NCI-H1048 (cell line): ENCODE measurements at places on chromosomes 2 and 18.
A peak's percentile ranks its signal among the peaks of the same experiment; 100 is the strongest.

GRCh38 chr2:206256706-206257205 lies 17.7 kb upstream of the ZDBF2 start:
- no peak for DNase-seq

- no peak for DNase-seq
Measured at GRCh38 chr2:120901201-120901600, 165.5 kb downstream of the GLI2 start.

GRCh38 chr2:226847511-226847910 lies 11.7 kb downstream of the RHBDD1 start:
- DNase-seq = no peak

GRCh38 chr2:1617425-1618021 lies 126.8 kb downstream of the PXDN start:
- DNase-seq = no peak

GRCh38 chr2:43727634-43728014 lies 46.2 kb upstream of the DYNC2LI1 start:
- no peak for DNase-seq

DNA sequence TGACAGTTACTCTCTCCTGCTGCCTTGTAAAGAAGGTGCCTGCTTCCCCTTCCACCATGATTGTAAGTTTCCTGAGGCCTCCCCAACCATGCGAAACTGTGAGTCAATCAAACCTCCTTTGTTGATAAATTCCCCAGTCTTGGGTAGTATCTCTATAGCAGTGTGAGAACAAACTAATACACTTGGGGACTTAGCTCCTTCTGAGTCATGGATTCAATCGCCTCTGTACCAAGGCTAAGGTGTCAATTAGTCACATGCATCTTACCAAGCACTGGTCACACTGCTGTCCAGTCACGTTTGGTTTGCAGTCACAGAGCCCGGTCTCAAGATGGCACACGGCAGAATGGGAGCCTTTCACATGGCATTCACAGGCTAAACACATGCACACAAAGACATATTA lies 100.6 kb downstream of the LAMA1 start:
- DNase-seq = no peak

GRCh38 chr2:241191081-241191480 lies 2.6 kb downstream of the ANO7 start:
- DNase-seq = no peak

GRCh38 chr18:58496937-58497336 lies 132.0 kb downstream of the ALPK2 start:
- no peak for DNase-seq

DNA sequence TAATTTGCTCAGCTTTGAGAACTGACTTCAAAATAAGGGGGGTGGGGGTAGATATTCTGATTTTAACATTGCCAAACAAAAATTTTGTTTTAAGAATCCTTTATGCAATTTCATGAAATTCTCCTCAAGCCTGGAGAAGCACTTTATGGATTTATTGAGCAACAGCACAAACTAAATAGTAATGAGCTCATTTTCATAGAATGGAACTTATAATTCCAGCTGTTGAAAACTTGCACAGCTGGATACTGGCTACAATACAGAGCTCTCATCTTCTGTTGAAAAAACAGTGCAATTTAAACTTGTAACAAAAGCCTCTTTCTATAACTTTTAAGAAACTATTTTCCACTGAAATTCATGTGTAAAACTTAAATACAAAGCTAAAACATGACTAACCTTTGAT lies 137.6 kb upstream of the FN1 start:
- no peak for DNase-seq

DNA sequence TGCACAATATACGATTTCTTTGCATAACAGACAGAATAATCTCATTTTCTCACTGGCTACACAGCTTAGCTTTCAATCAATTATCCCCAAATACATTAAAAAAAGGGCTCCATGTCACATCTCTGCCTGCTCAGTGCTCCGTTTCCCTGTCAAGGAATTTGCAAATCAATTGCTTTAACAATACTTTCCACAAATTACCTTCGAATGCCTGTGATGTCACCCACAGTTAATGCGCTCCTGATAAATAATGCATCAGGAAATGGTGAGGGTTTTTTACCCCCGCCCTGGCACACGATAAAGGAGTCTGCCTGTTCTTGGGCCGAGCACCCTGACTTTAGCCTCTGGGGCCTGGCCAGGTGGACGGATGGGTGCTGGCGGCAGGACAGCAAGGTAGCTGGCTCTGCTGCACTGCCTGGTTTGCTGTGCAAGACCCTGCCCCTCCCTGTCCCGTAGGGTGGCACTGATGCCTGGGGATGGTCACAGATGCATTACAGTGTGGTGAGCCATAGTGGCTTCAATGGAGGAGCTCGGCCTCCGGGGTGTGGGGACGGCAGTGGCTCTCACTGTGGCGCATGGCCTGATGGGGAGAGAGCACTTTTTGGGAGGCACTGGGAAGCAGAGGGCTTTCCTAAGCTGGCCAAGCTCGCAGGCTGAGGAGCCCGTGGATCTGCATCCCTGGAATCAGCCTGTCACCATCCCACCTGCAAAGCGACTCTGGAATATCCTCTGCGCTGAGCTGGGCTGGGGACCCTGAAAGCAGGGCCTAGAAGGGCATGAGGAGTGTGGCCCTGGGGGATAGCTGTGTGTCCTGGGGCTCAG lies 88.3 kb upstream of the HS6ST1 start:
- DNase-seq = no peak

DNA sequence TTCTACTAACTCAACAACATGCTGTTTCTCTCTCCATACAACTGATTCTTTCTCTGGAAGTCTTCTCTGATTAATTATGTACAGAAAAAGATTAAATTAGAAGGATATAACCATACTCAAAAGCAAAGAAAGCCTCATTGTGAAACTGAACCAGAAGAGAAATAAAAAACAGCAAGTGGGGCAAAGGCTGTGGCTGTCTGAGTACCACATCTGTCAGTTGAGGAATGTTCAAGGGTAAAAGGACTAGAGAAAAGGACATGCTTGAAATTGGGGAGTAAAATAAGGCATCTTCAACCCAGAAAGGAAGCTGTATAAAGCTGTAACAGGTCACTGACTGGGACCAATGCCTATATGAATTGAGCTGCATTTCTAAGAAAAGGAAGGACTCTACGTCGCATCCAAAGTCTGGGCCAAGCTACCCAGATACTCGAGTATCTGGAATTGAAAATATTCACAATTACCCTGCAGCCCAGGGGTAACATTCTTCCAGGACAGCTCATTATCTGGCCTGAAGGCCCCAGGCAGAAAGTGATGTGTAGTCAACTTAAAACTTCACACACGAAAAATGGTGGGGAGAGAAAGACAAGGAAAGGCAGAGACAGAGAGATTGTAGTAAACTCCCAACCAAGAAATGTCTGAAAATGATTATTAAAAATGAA lies 356.0 kb upstream of the GALNT5 start:
- DNase-seq = no peak

DNA sequence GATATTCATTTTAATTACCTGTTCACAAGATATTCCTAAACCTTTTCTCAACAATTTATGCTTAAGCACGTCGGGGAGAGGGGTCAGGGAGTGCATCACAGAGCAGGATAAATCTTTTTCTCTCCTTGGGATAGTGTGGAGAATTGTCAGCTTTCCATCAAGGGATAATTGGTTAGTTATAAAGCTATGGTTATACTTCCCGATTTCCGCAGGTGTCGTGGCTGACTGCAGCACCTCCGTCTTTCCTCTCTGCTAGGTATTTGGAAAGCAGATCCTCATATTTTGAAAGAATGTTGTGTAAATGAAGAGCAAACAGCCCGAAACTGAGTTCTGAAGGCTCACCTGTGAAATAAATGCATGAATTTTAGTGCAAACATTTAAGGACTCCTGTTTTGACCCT lies 778 bp downstream of the DYNC2LI1 start:
- no peak for DNase-seq

DNA sequence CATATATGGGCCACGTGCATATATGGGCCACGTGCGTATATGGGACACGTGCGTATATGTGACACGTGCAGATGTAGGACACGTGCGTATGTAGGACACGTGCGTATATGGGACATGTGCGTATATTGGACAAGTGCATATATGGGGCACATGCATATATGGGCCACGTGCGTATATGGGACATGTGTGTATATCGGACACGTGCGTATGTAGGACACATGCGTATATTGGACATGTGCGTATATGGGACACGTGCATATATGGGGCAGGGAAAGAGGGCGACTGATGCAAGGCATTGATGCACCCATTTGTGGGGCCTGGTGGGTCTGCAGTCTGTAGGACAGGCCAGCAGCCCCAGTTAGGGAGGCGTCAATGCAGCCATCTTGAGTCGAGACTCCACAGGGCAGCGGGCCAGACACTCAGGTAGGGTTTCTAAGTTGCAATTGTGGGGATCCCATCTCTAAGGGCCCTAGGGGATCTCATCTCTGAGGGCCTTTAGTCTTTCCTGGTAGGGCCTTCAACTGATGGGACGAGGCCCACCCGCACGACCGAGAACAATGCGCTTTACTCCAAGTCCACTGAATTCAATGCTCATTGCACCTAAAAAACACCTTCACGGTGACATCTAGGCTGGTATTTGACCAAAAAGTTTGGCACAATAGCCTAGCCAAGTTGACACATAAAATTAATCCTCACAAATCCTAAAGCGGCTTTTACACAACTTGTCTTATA lies 92.3 kb upstream of the ZNF516 start:
- no peak for DNase-seq

GRCh38 chr2:30421604-30422443 lies 25.2 kb upstream of the LCLAT1 start:
- DNase-seq = no peak

DNA sequence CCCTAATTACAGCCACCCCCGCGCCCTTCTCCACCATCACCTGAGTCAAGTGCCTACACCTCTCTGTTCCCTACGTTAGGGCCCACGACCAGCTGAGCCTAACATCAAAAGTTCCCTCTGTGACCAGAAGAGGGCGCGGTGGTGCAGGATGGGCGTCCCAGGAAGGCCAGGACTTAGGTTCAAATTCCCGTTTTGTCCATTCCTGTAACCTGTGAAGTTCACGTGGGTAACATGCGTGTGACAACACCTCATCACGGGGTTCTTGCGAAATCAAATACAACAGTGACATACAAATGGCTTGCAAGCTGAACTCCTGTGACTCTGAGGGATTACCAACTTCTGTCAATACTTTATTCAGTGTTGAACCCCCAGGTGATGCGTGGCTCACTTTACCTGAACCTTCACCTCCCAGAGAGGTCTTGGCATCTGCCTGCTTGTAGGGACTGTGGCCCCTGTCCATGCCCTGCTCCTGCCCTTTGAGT lies 207.9 kb downstream of the ARL4C start:
- DNase-seq = peak; percentile 36

GRCh38 chr18:9885170-9886004 lies at the start of gene TXNDC2:
Gene TXNDC2, plus strand, starts transcription at chr18:9885973. Its CDS starts 708 bp downstream, at chr18:9886681.
- DNase-seq = no peak
